ENCODE measurements at places on chromosomes 12 and 14.

- H3K27ac ChIP-seq: no peak overlapping the region
- no peaks in the 10 kb centered on the region for H3K36me3 ChIP-seq
- no peaks in the 10 kb centered on the region for H3K4me1 ChIP-seq
Observed at GRCh38 chr14:30803185-30803584, 71.2 kb upstream of the COCH start.

DNA sequence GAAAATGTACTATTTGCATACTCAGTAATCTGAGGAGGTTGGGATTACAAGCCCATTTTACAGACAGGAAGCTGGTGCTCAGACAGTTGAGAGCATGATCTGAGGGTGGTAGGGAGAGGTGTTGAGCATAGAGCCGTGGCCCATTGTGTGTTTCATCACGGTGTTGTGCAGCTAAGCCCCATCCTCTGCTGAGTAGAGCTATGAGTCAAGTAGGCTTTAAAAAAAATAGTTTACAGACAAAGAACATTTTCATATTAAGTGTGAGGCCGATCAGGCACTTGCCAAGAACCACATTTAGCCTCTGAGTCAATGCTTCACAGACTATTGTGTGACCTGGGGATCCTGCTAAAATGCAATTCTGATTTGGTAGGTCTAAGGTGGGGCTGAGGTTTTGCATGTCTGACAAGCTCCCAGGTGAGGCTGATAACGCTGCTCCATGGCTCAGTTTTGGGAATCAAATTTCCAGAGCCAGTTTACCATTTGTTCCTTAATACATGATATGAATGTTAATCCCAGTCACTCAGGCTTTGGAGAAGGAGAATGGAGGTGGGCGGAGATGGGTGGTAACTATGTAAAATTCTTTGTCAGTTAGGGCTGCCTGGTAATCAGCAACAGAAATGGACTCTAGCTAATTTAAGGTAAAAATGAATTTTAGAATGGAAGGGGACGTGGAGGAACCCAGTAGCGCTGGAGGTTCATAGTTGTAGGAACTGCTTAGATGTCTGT, 22.2 kb downstream of the ZNF664 start:
- no peaks in the 10 kb centered on the region for H3K27me3 ChIP-seq
- H3K4me1 ChIP-seq: peaks cover 12% of the 10 kb centered on the region
- no peak overlapping the region for H3K27ac ChIP-seq
- no peak for DNase-seq
- no peak overlapping the region for H3K4me3 ChIP-seq
- peaks cover 7% of the 10 kb centered on the region for H3K36me3 ChIP-seq

- no peaks in the 10 kb centered on the region for H3K4me1 ChIP-seq
- no peaks in the 10 kb centered on the region for H3K27me3 ChIP-seq
- H3K4me3 ChIP-seq: peak overlapping the region; percentile 65
- no peaks in the 10 kb centered on the region for H3K36me3 ChIP-seq
- DNase-seq: no peak
Observed at GRCh38 chr12:125983094-125983783, 918.0 kb downstream of the AACS start.

GRCh38 chr12:15778126-15778525, 11.1 kb downstream of the EPS8 start:
- no peaks in the 10 kb centered on the region for H3K4me1 ChIP-seq
- H3K27me3 ChIP-seq: no peaks in the 10 kb centered on the region
- H3K36me3 ChIP-seq: no peaks in the 10 kb centered on the region
- DNase-seq: no peak

- DNase-seq: no peak
- no peaks in the 10 kb centered on the region for H3K27me3 ChIP-seq
- H3K4me1 ChIP-seq: no peaks in the 10 kb centered on the region
- no peak overlapping the region for H3K4me3 ChIP-seq
Observed at GRCh38 chr14:68674538-68675232, 118.2 kb downstream of the ZFP36L1 start.

GRCh38 chr12:91651728-91652127, 469.1 kb upstream of the DCN start:
- no peaks in the 10 kb centered on the region for H3K27me3 ChIP-seq
- no peak for DNase-seq
- H3K27ac ChIP-seq: no peak overlapping the region
- no peaks in the 10 kb centered on the region for H3K36me3 ChIP-seq
- H3K4me3 ChIP-seq: no peak overlapping the region
- H3K4me1 ChIP-seq: no peaks in the 10 kb centered on the region

- H3K4me1 ChIP-seq: no peaks in the 10 kb centered on the region
- H3K4me3 ChIP-seq: no peak overlapping the region
- H3K36me3 ChIP-seq: no peaks in the 10 kb centered on the region
- H3K27ac ChIP-seq: no peak overlapping the region
- H3K27me3 ChIP-seq: no peaks in the 10 kb centered on the region
Observed at GRCh38 chr12:80087486-80088213, 11.7 kb upstream of the OTOGL start.

DNA sequence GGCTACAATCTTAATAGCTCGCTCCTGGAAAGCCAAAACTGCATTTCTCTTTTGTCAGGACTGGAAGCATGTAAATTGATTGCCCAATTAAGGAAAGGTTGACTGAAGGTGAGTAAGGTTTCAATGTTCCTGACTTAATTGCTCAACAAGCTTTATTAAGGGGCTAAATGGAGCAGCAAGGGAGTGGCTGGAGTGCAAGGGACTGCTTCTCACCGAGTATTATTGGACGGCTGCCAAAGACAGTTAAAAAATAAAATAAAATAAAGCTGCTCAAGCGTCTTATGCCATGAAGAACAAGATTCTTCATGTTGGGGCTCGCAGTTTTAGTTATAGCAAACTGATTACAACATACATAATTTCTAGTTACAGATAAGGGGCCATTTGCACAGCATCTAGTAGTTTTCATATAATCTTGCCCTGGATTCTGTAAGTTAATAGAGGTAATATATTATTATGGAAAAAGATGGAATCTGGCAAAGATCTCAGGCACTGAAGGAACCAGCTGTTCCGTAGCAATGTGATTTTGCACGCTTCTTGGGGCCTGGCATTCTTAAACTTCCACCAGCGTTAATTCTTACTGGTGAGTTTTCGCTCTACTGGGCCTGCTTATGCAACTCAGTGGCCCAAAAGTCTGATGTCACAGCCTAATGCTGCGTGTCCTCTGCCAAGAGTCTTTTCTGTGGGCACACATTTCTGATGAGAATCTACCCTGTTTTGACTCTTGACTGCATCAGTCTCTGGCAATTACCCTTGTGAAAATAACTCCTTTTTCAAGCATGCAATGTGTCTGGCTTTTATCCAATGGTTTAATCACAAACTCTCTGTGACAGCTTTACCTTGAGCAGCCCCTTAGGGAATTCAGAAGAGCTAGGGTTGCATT, 108.5 kb downstream of the SLC38A1 start:
- peaks cover 7% of the 10 kb centered on the region for H3K4me1 ChIP-seq
- H3K4me3 ChIP-seq: no peak overlapping the region
- peak; percentile 90 for DNase-seq
- H3K27ac ChIP-seq: peak overlapping the region; percentile 37
- no peaks in the 10 kb centered on the region for H3K27me3 ChIP-seq

DNA sequence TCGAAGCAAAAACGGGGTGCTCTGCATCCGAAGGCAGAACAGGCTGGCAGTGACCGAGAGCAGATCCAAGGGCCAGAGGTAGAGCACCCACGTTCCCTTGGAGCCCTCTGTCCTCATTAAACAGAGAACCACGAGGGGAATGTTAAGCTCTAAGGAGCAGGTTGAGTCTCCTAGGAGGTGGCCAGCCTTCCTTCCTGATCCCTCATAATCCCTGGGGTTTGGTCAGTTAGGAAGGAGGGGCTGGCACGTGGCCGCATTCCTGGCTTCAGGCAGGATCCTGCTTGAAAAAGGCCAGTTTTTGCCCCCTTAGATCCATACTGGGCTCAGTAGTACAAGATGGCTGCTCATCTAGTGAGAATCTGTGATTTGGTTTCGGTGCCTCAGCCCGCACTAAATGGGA, 57.2 kb downstream of the SLC24A4 start:
- DNase-seq: no peak
- no peaks in the 10 kb centered on the region for H3K4me1 ChIP-seq
- no peak overlapping the region for H3K4me3 ChIP-seq

DNA sequence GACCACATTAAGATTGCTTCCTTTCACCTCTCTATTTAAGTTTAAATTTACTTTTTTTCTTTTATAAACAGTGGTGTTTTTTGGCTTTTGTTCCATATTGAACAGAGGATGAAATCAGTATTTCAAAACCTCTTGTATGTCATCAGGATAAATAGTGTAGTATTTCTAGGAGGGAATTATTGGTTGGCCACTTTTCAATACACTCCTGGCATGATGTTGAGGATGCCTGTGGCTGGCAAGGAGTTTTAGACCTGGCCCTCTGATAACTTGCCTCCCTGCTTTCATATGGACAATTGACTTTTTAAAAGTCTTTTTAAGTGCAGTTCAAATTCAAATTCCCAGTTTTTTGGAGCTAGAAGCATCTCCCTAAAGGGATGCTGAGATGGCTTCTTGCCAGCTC, 9.8 kb downstream of the TMTC2 start:
- DNase-seq: no peak
- H3K27ac ChIP-seq: no peak overlapping the region
- no peak overlapping the region for H3K4me3 ChIP-seq

- H3K4me3 ChIP-seq: no peak overlapping the region
- H3K27me3 ChIP-seq: no peaks in the 10 kb centered on the region
- H3K36me3 ChIP-seq: no peaks in the 10 kb centered on the region
- DNase-seq: no peak
Observed at GRCh38 chr14:71714225-71714624, 218.0 kb upstream of the RGS6 start.

- H3K4me1 ChIP-seq: no peaks in the 10 kb centered on the region
- H3K36me3 ChIP-seq: no peaks in the 10 kb centered on the region
- no peak overlapping the region for H3K4me3 ChIP-seq
- DNase-seq: no peak
- H3K27ac ChIP-seq: no peak overlapping the region
Observed at GRCh38 chr14:94175011-94175745, 1.1 kb downstream of the PPP4R4 start.

- H3K4me1 ChIP-seq: no peaks in the 10 kb centered on the region
- no peak for DNase-seq
- H3K36me3 ChIP-seq: no peaks in the 10 kb centered on the region
Observed at GRCh38 chr12:124623344-124624035, 56.1 kb upstream of the NCOR2 start.

DNA sequence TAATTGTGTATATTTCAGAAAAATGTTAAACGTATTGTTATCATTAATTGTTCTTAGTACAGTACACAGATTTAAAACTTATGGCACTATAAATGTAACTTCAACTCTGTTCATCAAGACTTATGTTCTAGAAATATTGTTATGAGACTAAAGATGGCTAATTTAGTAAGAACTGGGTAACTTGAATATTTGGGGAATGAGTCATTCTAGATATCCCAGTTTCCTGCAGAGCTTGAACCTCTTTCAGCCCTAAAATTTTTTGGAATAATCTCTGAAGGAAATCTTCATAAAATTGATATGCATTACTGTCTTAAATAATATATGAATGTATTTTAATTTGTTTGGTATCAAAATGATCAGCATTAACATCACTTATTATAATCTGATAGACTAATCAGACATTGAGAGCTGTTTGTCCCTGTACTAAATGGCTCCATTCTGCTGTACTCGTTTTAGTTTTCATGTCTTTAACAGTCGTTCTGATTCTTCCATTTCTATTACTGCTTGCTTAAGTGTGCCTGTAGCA, 87.1 kb downstream of the VEZT start:
- H3K4me1 ChIP-seq: no peaks in the 10 kb centered on the region
- no peaks in the 10 kb centered on the region for H3K27me3 ChIP-seq

DNA sequence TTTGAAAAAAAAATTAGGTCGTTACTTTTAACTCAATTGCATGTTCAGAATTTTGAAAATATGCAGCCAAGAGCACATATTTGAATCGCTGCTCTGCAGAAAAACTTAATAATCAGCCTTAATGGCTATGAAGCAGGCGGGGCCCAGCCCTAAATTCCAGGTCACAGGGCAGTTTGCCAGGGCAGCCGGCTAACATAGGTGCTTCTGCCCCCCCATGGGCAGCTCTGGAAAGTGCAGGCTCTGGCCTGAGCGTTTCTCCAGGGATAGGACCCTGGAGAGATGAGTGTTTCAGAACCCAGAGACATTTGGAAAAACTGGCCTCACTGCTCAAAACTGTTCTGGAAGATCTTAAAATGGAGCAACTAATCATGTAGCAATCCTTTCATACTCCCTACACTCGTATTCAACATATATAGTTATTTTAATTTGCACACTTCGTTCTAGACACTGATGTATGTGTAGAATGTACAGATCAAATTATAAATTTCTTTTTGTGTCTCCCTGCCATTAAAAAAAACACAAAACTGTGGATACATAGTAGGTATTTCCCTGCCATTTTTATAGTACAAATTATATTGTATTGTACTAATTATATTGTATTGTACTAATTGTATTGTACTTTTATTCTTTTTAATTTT, 26.0 kb upstream of the PTGR2 start:
- peak; percentile 91 for DNase-seq
- no peaks in the 10 kb centered on the region for H3K4me1 ChIP-seq
- no peaks in the 10 kb centered on the region for H3K27me3 ChIP-seq
- no peak overlapping the region for H3K27ac ChIP-seq

- peaks cover 3% of the 10 kb centered on the region for H3K4me1 ChIP-seq
- DNase-seq: no peak
- H3K4me3 ChIP-seq: no peak overlapping the region
Observed at GRCh38 chr14:81234278-81234677, 13.5 kb upstream of the GTF2A1 start.

- H3K36me3 ChIP-seq: no peaks in the 10 kb centered on the region
- no peak for DNase-seq
- H3K4me3 ChIP-seq: no peak overlapping the region
Observed at GRCh38 chr14:105563347-105563737, 37.0 kb downstream of the TMEM121 start.

GRCh38 chr12:107660235-107660634, 25.4 kb upstream of the PWP1 start:
- H3K4me3 ChIP-seq: no peak overlapping the region
- H3K27ac ChIP-seq: no peak overlapping the region
- H3K27me3 ChIP-seq: no peaks in the 10 kb centered on the region
- H3K4me1 ChIP-seq: no peaks in the 10 kb centered on the region
- DNase-seq: no peak

DNA sequence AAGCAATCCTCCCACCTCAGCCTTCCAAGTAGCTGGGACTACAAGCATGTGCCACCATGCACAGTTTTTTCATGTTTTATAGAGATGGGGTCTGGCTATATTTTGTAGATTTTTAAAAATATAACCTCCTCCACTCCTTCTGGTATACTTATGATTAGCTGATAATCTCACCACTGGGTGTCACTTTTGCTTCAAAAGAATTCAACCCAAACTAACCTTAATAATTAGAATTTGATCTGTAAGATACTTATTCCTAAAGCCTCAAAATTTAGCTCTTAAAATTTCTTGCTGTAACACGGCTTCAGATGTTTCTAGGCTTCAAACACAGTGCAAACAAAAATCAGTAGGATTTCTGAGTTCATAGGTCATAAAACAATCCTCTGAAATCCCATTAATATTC, 130.3 kb downstream of the CEP83 start:
- no peaks in the 10 kb centered on the region for H3K4me1 ChIP-seq
- H3K4me3 ChIP-seq: no peak overlapping the region
- no peaks in the 10 kb centered on the region for H3K36me3 ChIP-seq
- H3K27ac ChIP-seq: no peak overlapping the region

GRCh38 chr14:65303899-65304222, 108.7 kb upstream of the FUT8 start:
- no peaks in the 10 kb centered on the region for H3K4me1 ChIP-seq
- H3K36me3 ChIP-seq: no peaks in the 10 kb centered on the region
- no peak overlapping the region for H3K27ac ChIP-seq
- no peaks in the 10 kb centered on the region for H3K27me3 ChIP-seq
- H3K4me3 ChIP-seq: no peak overlapping the region
